ENCODE measurements at places on chromosomes 1 and 21.
A peak's percentile ranks its signal among the peaks of the same experiment; 100 is the strongest.

DNA sequence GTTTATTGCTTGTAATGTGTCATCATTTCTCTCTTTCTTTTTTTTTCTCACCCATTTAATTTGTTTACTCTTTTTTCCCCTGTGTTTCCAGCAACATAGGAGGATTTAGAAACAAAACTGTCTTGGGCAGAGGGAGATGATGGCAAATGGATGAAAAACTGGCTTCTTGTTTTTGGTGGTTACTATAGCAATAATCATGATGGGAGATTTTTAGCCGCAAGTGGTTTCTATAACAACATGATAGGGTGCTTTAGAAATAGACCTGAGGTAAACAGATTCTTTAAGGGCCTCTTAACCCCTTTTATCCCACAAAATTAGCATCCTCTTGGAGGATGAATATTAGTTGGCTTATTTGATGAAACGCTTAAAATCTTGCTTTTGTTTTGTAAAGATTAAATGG lies 51.6 kb downstream of the CRB1 start:
- DNase-seq, result no peak

DNA sequence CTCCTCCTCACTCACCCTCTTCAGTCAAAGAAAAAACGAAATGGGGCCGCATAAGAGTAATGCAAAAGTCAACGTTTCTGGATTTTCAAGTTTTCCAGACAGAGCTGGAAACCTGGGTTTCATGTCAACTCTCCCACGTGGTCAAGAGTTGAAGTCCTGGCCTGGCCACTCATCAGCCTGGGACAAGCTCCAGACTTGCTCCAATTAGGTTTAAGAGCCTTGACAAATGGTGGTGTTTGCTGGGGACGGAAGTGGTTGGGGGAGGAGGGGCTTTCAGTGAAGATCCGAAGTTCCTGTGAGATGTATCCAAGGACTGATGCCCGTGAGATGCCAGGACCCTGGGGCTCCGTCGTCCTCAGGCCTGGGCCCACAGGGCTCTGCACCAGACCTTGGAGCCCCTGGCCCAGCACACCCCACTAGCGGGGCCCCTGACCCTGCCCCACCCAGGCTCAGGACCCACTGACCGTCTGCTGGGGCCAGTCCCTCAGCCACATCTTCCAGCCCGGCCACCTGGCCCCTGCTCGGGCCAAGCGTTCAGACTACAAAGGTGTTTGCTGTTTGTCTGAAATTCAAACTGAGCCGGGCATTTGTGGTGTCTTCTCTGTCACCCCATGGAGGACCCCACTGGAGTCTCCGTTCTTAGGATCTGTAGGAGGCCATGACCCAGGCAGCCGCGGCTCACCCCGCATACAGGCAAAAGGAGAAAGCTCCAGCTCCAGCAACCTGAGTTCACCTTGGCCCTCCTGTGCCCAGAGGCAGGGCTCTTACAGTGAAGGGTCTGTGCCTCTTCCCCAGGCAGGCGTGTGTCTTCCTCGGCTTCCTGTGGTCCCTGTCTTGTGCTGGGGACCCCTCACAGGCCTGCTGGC lies 53.3 kb downstream of the SIK1 start:
- DNase-seq, result no peak

- no peak for DNase-seq
Measured at GRCh38 chr1:60596791-60597750, 485.3 kb upstream of the NFIA start.

GRCh38 chr1:150791585-150791984 lies 16.5 kb downstream of the CTSK start:
- DNase-seq, result no peak

DNA sequence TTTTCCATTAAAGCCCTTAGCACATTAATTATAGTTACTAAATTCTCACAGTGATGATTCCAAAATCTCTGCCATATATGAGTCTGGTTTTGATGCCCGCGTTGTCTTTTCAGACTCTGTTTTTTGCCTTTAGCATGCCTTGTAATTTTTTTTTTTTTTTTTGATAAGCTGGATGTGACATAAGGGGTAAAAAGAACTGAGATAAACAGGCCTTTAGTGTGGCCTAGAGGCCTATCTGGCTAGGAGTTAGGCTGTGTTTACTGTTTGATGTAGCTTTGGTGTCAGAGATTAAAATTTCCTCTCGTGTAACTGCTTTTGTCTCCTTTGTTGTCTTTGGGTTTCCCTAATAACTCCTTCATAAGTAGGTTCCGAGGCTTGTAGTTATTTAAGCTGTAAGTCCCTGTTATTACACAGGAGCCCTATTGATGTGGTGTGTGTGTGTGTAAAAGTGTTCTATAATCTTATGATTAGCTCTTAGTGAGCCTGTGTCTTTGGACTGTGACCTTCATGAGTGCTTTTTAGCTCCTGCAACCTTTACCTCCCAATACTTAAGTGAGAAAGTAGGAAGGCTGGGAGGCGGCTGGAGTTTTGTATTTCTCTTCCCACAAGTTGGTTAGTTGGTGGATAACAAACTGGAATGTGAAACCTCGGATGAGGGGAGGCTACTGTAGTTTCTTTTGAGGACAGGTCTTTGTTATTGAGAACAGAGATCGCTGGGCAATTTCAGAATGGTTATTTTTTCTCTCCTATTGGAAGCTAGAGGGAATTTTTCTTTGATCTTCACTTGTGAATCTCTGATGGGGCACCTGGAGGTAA lies 19.3 kb downstream of the HS2ST1 start:
- no peak for DNase-seq

- no peak for DNase-seq
Measured at GRCh38 chr1:237685551-237685950, 205.2 kb downstream of the ZP4 start.

GRCh38 chr1:207250431-207250830 lies 71.0 kb upstream of the CD55 start:
- DNase-seq, result no peak

- peak; percentile 5 for DNase-seq
Measured at GRCh38 chr1:99004254-99004860, 304 bp downstream of the PLPPR5 start.

DNA sequence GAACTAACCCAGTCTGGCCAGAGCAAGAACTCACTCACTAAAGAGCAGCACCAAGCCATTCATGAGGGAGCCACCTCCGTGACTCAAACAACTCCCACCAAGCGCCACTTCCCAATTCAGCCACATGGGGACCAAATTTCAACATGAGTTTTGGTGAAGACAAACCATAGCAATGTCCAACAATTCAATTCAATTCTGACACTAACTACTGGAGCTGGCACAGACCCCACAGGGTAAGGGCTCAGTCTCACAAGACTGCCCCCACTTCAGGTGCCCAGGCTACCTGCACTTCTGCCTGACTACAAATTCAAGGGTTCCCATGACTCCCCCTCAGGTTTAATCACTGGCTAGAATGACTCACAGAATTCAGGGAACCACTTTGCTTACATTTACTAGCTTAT lies 48.8 kb upstream of the RAP1A start:
- DNase-seq, result no peak

- no peak for DNase-seq
Measured at GRCh38 chr1:91278754-91279153, 125.9 kb downstream of the HFM1 start.

DNA sequence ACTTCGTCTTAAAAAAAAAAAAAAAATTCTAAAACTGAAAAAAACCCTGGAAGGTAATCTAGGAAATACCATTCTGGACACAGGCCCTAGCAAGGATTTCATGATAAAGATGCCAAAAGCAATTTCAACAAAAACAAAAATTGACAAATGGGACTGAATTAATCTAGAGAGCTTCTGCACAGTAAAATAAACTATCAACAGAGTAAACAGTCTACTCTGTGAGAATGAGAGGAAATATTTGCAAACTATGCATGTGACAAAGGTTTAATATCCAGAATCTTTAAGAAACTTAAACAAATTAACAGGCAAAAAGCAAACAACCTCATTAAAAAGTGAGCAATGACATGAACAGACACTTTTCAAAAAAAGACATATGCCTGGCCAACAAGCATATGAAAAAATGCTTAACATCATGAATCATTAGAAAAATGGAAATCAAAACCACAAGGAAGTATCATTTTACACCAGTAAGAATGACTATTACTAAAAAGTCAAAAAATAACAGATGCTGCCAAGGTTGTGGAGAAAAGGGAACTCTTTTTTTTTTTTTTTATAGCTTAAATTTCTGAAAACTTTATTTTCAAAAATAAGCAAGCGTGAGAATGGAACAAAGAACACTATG lies 29.4 kb upstream of the RNPC3 start:
- no peak for DNase-seq

DNA sequence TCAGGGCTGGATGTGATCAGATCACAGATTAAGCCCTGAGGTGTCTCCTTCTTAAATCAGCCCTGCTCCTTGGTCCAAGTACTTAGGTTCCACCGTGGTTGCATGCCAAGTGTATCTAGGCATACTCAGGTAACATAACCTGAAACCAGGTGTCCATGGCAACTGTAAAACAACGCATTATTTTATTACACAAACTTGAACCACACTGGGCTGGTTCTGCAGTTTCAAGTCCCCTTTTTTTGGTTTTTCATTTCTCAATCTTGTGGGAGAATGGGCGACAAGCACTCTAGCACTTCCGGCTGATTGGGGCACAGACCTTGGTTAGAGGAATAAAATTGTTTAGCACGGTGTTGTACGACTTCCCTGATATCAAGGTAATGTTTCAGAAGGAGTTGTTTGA lies 65.2 kb downstream of the GBP6 start:
- DNase-seq, result no peak

DNA sequence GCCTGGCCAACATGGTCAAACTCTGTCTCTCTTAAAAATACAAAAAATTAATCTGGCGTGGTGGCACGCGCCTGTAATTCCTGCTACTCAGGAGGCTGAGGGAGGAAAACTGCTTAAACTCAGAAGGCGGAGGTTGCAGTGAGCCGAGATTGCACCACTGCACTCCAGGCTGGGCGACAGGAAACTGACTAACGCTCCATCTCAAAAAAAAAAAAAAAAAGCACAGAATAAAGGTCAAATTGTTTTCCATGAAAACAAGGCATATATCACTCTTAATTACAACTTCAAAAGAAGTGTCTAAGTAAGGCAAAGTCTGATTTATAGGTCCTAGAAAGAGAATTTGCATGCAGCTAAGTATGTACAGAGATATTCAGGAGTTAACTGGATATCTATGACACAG lies 25.6 kb downstream of the EYA3 start:
- no peak for DNase-seq

- no peak for DNase-seq
Measured at GRCh38 chr1:75614399-75614756, 3.5 kb upstream of the SLC44A5 start.

DNA sequence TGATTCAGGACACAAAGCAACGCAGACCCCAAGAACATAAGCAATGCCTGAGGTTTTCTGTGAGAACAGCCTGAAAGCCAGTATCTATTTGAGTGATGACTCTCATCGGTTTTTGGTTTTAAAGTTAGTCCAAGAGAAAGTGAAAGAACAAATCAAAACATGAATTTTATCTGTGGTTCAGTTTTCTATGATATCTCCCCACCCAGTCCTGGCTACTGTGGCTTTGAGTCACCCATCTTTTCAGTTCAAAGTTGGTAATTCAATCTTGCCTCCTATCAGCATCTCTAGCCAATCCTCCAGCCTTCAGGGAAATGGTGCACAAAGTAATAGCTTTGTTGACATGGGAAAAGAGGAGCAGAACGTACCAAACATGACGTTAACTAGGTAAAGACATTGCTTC lies 40.5 kb upstream of the KRTAP19-8 start:
- no peak for DNase-seq

- no peak for DNase-seq
Measured at GRCh38 chr1:3417082-3417739, 37.3 kb upstream of the ARHGEF16 start.

DNA sequence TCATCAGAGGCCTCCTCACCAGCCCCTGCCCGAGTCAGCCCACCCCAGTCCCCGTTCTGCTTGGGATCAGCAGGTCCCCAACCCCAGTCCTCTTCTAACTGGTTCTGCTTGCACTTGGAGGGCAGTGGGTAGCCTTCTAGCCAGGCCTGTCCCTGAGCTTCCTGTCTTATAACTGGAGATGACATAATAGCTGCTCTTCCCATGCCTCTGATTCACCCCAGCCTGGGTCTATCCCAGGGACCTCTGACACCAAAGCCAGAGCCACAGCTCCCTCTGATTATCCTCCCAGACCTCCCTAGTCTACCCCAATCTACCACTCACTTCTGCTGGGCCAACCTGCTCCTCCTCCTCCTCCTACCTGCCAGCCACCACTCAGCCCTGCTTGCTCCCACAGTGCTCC lies 31.4 kb downstream of the IQGAP3 start:
- no peak for DNase-seq

DNA sequence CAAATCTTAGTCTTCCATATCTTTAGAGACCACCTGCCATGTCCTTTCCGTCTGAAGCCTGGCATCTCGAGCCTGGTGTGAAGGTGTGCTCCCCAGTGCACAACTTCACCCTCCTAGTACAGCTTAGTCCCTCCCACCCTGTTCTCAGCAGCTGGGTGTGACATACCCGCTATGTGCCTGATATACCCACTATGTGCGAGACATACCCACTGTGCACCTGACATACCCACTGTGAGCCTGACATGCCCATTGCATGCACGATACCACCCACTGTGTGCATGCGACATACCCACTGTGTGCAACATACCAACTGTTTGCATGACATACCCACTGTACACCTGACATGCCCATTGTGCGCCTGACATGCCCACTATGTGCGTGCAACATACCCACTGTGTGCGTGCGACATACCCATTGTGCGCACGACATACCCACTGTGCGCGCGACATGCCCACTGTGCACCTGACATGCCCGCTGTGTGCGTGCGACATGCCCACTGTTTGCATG lies 3.0 kb upstream of the RRP1 start:
- DNase-seq, result no peak

GRCh38 chr1:44860891-44861425 lies 17.9 kb upstream of the PTCH2 start:
- no peak for DNase-seq

DNA sequence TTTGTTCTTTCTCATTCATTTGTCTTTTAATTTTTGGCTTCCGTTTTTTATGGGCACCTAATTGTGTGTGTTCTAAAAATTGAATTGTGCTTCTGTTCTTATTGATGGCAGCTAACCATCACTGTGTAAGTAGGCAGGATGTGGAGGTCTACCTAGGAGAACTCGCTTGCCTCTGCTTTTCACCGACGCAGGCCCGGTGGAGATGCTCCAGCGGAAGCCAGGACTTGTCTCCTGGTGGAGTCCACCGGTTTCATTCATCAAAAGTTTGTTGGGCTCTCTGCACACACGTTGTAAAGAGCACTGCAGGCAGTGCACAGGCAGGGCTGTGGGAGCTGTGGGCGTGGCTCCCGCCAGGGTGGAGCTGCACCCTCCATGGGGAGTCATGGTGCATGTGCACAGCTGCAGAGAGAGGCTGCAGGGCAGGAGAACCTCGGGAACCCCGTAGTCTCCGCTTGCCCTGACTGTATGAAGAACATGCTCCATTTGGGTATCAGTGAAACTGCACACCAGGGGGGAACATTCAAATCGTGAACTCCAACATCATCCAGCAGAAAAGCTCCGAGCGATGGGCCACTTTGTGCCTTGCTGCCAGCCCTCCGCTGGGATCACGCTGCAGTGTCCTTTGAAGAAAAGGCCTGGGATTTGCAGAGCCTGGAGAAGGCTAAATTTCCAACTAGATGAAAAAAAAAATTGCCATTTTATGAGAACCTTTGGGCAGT lies 6.0 kb upstream of the C1orf174 start:
- no peak for DNase-seq

- DNase-seq, result no peak
Measured at GRCh38 chr1:227951624-227952373, 4.1 kb upstream of the WNT9A start.
